Left kidney (tissue), 8 donors: ENCODE measurements at places on chromosomes 4 and X. TPM values are rescaled to one million over a fixed set of nuclear protein-coding genes. Genes with fewer than 3 reads are reported as not detected.

DNA sequence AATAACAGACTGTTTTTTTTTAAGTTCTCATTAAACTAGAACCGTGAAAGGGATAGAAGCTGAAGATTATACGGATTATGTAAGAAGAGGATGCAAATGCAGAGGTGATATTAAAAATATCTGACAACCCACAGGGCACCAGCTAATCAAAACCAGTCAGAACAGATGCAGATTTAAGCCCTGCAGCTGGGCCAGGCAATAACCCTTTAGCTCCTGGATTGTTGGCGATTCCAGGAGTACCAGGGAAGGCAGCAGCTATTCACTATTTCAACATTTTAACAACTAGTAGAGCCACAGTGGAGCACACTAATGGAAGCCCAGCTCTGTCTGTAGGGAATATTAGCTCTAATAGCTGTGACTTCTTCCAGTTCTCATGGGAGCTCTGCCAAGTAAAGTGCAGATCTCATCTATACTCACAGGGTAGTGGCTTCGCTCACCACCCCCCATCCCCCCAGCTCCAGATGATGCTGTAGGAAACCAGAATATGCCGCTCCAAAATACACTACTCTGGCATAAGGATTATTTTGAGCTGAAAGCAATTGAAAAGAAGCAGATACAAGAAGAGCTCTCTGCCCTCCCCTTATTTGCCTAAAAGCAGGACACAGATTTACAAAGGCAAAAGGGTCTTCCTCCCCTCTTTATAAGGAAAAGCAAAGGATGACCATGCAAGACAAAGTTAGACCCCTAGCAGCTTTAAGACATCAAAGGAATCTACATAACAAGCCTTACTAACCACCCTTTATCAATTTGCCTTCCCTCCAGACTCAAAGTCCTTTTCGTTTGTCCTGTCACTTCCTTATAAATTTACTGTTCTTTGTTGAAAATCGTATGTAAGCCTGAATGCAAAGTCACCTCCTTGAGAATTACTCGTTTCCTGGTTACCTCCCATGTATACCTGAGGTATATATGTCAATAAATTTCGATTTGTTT lies 13.7 kb downstream of the SCD5 start:
- no peak for DNase-seq

DNA sequence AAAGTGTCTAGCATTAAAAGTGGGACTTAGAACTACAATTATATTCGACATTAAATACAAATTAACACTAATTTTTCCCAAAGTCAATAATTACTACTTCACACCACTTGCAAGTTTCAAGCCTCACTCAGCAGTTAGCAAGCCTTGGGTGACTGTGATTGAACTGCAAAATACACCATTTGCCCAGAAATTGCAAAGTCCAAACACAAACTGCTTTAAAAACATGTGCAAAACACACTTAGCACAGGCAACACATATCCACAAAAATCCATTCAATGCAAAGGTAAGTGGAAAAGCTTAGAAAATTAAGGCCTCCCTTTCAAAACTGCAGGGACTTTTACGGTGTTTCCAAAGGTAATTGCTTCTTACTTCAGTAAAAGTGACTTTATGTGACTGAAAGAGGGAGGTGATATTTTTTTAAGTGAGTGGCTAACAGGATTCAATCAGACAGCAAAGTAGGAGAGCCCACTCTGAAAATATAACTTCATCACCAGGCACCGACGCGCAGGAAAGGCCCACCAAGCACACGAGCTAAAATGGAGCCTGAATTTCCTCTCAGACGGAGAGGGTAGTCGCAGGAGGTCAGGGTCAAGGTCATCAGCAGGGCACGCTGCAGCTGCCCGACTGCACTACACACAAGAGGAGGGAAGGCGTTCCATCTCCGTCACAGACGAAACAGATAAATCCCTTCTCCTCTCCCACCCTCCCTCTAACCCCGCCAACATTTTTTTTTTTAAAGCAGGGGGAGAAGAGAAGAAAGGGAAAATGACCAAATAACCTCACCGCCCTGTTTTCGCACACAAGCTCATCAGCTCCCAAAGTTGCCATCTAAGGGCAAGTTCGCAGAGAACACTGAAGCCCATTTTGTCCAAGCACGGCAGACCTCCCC lies 3.1 kb downstream of the ZNF827 start:
- DNase-seq, result peak; percentile 35

DNA sequence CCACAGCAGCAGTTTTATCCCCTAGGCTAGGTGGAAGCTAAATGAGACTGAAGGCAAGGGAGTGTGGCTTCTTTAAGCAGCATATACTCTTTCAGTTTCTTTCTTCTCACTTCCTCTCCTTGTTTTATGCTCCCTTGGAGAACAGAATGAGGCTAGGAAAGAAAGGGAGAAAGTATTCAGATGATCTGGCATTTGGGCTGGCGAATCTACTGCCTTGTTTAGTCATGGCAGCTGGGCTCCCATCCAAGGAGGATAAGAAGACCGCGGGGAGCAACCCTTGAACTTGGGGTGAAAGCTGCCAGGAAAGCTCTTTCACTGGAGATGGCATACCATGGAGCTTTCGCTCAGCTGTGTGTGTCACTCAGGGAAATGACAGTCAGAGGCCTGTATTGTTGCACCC lies 72.1 kb downstream of the ARHGEF38 start:
- DNase-seq, result no peak

DNA sequence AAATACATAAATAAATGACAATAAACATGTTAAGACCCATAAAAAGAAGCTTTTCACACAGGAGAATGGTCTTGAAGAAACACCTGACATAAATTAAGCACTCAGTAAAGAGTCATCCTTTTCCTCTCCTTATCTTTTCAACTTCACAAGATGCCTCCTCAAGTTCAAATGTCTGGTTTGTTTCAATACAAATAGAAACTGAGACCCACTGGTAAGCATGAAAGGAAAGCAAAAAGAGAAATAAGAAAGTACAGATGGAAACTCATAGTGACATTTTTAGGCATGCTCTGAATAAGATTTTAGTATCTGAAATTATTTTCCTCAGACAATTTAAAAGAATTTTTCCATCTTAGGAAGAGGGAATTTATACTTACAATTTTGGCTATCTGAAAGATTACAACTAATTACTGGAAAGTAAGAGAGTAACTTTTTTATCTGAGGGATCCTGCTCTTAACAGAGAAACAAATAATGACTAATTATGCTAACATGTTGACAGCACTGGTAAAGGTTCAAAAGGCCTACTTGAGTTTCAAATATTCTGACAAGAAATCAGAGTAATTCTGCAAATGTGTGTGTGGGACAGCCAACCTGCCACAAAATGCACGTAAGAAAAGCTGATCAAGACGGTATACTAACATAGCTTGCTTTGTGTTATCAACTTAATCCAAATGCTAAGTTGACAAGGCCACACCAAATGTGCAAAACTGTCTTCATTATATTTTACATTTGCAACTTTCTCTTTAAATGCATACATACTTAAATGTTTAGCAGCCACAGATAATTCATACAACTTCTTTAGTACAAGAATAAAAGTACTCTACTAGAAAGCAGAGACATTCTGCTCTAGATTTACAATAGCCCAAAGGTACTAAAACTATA lies 113.0 kb downstream of the IQCM start:
- DNase-seq, result no peak

The HDX gene
- polyA plus RNA-seq, result 6.6 TPM

- no peak for DNase-seq
These were observed 4.8 kb downstream of the VSIG1 start for GRCh38 chrX:108049649-108050048.

- no peak for DNase-seq
These were observed 47.4 kb downstream of the HTRA3 start for GRCh38 chr4:8316911-8317351.

DNA sequence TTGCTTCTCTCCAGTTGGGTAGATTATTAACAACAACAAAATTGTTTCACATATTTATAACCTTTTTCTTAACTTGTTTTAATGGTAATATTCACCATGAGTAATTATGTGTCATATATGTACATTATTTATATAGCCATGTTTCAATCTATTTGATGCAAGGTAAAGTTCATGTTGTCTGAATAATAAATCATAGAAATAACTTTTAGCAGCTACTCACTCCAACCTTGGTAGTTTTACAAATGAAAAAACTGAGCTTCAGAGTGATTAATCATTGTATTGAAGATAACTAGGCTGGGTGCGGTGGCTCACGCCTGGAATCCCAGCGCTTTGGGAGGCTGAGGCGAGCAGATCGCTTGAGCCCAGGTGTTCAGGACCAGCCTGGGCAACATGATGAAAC lies 46.0 kb downstream of the TMA16 start:
- no peak for DNase-seq

GRCh38 chrX:53715346-53715924 lies 28.9 kb upstream of the HUWE1 start:
- DNase-seq, result no peak

DNA sequence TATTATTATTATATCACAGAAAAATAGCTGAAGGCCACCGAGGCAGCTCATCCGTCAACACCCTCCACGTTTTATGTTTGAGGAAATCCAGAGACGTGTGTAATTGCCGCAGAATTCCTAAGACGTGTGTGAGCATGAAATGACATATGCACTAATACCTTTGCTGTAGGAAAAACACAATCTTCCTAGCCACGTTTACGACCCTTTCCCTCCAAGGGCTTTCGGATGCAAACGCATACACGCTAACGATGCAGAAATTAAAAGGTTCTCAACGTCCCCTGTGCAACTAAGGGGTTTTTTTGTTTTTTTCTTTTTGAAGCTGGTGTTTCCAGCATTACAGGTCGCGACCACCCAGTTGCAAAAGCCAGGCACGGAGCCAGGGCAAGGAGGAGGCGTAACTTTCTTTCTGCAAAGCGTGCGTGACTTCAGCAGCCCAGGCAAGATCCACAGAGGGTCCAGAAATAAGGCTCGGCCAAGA lies 33.8 kb downstream of the CRLF2 start:
- DNase-seq, result no peak

- no peak for DNase-seq
These were observed 374.3 kb downstream of the IQCM start for GRCh38 chr4:149441338-149441737.

- DNase-seq, result no peak
These were observed 4.5 kb downstream of the MED28 start for GRCh38 chr4:17618926-17619325.

The SSX7 gene
- not detected for polyA plus RNA-seq

DNA sequence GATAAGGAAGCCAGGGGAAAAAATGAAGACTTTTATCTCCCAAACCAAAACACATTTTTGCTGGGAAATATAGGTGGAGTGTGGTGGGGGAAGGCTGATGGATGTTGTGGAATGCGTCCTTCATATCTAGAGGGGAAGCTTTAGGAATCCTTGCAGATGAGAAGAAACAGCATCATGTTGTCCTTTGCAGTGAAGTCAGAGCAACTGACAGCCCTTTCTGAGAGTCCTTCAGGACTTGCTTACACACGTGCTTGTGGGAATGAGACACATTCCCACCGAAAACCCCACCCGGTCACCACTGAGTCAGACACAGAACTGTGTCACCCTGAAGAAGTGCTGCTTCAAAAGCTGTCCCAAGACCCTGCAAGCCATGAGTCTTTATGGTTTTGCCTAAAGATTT lies 81.5 kb downstream of the SHROOM2 start:
- no peak for DNase-seq

- DNase-seq, result no peak
These were observed 43.7 kb downstream of the TSPAN5 start for GRCh38 chr4:98614662-98615061.

DNA sequence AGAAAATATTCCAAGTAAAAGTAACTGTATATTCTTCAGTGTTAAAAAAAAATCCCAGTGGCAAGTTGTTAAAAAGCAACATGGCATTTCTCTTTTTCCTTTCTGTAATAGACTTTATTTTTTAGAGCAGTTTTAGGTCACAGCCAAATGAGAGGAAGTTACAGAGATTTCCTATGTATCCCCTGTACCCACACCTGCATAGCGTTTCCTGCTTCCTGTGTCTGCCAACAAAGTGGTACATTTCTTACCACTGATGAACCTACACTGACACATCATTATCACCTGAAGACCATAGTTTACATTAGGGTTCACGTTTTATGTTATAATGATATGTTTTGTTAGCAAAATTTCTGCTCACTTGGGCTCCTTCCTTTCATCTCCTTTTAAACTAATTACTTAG lies 124.7 kb downstream of the GPAT3 start:
- no peak for DNase-seq

DNA sequence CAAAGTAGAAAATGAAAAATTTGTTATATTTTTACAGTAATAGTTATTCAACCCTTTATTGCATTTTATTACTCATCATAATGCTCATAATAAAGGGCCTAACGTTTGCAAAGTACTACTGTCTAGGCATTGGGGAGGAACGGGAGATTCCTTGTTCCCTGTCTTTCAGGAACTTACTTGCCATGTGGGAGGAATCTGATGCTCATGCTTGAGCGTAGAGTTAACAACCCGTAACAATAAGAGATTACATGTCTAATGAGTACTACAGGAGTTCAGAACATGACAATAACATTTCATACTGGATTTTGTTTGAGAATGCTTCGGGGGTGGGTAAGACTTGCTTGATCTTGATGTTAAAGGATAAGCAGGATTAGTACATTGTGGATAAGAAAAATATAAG lies 2.9 kb downstream of the CCSER1 start:
- DNase-seq, result peak; percentile 14

The SH2D1A gene
- polyA plus RNA-seq, result 0.22 TPM

GRCh38 chrX:56728321-56728720 lies 722 bp upstream of the NBDY start:
- DNase-seq, result no peak

- no peak for DNase-seq
These were observed 31.2 kb downstream of the PRIMPOL start for GRCh38 chr4:184680698-184681097.

The KCNE5 gene
- 4.8 TPM for polyA plus RNA-seq
